ENCODE measurements at places on chromosomes 13 and 19.

- DNase-seq: no peak
Measured at GRCh38 chr13:90723381-90723780, 624.1 kb upstream of the MIR17HG start.

DNA sequence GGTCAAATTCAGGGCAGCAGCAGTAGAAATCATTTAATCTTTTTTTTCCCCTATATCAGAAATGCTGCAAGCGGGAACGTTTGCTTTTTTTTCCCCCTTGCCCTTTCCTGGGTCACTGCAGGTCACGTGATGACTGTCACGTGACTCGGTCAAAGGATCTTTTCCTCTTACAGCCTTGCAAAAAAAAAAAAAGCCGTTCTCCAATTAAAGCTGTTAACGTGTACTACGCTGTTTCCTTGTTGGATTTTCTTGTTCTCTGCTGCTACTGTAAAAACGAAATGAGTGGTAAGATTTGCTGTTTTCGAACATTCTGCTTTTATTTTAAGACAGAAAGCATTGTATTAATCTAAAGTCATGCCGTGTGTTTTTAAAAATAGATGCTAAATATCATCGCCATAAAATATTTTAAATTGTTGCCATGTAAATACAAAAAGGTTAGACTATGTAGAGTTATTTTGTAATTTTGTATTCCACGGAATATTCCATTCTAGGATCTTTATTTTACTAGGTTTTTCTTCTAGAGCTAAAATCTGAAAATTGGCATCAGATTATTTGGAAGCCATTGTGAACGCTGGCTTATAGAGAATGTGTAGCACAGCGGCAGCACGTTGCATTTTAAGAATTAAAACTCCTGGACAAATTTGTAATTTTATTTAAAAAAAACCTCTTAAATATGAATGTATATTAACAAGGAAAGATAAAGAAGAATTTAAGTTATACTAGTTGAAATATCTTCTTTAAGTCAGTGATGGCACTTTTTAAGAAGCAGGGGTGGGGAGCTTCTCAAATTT lies 109.8 kb upstream of the MLNR start:
- peak; percentile 86 for DNase-seq

- no peak for DNase-seq
Measured at GRCh38 chr13:22082437-22083100, 411.7 kb downstream of the FGF9 start.

DNA sequence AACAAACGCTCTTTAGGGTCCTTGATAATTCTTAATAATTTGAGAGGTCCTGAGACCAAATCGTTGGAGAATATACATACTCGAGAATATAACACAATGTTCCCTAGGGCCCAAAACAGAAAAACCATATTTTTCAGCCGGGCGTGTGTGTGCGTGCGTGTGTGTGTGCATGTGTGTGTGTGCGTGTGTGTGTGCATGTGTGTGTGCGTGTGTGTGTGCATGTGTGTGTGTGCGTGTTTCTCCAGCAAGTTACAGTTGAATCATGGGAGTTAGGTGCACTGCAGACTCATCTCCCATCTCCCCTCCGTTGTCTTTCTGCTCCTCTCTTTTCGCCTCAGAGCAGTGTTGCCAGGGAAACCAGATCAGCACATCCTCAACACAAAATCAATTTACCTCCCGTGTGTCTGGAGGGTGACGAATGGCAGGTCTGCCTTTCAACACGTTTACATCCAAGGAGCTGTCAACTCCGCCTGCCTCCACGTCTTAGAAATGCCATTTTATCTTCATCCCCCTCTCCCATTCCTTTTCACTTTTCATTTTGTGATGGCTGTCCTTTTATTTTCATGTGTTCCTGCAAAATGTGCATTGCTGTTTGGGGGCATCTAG lies 8.3 kb upstream of the PNMA8B start:
- DNase-seq: no peak

DNA sequence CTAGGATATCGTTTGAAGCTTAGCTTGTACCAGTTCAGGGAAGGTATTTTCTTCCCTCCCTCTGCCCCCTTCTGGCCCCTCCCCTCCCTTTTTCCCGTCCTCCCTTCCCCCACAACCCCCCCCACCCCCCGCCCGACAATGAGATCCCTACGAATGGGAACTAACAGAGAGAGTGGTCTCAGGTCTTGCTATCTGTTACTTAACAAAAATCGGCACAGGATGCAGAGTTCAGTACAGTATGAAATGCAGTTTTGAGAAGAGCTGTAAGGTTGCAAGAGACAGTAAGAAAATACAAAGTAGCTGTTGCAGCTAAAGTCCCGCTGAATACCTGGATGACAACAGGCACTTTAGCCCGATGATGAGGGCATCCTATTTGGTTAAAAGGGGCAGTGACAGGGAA lies 3.1 kb upstream of the DACH1 start:
- DNase-seq: no peak

DNA sequence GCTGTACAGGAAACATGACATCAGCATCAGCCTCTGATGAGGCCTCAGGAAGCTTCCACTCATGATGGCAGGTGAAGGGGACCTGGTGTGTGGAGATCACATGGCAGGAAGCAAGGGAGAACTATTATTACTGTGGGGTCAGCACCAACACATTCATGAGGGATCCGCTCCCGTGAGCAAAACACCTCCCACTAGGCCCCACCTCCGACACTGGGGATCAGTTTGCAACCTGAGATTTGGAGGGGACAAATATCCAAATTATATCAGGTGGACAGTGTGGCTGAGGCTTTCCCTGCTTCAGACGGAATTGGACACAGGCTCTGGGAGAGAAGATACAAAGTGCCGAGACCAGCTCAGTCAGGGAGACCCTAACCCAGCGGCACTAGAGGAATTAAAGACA lies 5.7 kb upstream of the ZNF792 start:
- no peak for DNase-seq

- DNase-seq: no peak
Measured at GRCh38 chr13:104461049-104461448, 1394.8 kb upstream of the SLC10A2 start.
